ENCODE measurements at places on chromosomes 5 and 9.

GRCh38 chr9:113578882-113579282 is 115.4 kb downstream of the RGS3 start:
- peak; percentile 35 for DNase-seq

DNA sequence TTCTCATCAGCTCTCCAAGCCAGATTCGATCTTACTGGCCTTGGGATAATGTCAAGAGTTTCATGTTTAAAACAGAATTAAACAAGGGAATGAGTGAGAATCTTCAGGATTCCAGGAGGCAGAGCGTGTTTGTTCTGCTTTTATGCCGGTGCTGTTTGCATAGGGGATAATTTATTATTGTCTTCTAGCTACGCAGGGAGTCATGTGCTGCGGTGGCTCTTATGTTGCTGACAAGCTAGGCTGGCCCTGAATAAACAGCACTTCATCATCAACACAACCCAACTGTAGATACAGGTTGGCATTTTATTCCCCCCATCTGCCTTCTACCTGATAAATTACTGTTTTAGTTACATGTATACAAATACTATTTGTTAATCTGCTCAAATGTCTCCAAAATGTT is 47.1 kb upstream of the PCA3 start:
- DNase-seq, result peak; percentile 86

DNA sequence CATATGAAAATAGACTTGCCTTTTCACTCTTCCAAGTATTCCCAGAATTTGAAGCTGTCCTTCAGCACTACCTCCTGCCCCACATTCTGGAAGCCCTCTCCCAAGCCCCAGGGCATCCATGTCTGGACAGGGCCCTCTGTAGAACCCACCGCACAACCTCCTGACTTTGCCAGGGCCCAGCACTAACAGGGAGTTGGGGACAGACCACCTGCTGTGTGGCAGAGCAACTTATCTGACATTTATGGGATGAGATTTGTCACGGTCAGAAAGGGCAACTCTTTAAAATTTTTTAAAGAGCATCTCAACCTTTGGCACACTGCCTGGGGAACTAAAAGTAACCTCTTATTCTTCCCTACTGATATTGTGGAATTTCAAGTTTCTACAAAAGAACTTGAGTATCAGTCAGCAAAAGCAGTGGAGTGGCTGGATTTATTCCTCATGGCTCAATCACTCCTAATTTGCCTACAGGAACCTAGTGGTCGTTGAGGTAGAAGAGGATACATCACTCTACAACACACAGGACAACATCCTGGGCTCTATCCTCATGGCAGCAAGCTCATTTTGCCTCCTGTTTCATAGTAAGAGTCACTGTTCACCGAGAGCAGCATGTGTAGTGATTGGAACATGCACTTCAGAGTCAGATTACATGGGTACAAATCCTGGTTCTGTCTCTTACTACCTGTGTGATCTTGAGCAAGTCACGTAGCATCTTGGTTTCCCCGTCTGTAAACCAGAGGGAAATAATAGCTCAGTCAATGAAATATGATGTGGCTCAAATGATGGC is 285.3 kb downstream of the ENC1 start:
- DNase-seq, result no peak

- no peak for DNase-seq
Observed at GRCh38 chr9:16767366-16767765, 103.1 kb downstream of the BNC2 start.

DNA sequence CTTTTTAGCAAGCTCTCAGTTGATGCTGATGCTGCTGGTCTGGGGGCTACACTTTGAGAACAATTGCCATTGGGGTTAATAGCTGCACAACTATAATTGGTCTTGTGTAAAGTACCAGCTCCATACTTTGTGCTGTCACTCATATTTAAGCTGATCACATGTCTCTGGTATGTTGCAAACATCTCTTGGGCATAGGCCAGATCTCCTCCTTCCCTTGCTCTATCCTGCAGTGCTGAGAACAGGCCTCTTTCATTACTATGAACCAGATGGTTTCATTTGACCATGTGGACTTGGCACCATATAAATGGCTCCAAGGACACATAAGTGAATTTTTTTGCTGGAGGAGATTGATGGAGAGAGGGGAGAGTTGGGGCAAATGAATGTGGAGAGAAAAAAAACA is 48.4 kb downstream of the DMRT2 start:
- DNase-seq, result no peak

GRCh38 chr9:4333231-4333740 is 33.4 kb upstream of the GLIS3 start:
- no peak for DNase-seq

GRCh38 chr5:76134003-76134402 is 50.8 kb downstream of the SV2C start:
- DNase-seq, result no peak

GRCh38 chr9:109329638-109330258 is 8.9 kb upstream of the EPB41L4B start:
- peak; percentile 82 for DNase-seq

DNA sequence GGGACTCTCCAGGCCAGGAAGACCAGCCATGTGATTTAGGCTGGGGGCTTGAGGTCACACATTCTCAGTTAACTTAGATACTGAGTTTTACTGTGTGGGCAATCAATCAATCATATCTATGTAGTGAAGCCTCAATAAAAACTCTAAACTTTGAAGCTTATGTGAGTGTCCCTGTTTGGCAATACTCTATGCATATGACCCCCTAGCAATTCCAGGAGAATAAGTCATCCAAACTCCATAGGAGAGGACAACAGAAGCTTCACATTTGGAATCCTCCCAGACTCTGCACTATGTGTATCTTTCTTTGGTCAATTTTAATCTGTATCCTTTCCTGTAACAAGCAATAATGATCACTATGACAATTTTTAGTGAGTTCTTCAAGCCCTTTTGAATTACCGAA is 216.8 kb upstream of the RGMB start:
- DNase-seq, result no peak

GRCh38 chr9:91312717-91313325 is 48.9 kb downstream of the AUH start:
- DNase-seq, result no peak

DNA sequence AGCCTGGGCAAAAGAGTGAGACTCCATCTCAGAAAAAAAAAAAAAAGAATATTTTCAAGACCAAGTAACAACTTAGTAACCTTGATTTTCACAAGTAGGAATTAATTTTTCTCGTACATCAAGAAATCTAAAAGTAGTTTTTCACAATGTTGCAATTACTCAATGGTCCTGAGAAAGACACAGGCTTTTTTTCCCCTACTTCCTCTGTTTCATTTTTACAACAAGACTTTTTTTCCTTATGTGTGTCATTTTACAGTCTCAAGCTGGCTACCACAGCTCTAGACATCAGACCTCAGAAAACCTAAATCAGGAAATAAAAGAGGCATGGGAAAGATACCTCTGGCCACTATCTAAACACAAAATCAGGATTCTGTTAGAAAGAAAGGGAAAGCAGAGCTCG is 45.9 kb downstream of the WDR36 start:
- no peak for DNase-seq

GRCh38 chr9:83182071-83182470 is 119.1 kb upstream of the RASEF start:
- no peak for DNase-seq

DNA sequence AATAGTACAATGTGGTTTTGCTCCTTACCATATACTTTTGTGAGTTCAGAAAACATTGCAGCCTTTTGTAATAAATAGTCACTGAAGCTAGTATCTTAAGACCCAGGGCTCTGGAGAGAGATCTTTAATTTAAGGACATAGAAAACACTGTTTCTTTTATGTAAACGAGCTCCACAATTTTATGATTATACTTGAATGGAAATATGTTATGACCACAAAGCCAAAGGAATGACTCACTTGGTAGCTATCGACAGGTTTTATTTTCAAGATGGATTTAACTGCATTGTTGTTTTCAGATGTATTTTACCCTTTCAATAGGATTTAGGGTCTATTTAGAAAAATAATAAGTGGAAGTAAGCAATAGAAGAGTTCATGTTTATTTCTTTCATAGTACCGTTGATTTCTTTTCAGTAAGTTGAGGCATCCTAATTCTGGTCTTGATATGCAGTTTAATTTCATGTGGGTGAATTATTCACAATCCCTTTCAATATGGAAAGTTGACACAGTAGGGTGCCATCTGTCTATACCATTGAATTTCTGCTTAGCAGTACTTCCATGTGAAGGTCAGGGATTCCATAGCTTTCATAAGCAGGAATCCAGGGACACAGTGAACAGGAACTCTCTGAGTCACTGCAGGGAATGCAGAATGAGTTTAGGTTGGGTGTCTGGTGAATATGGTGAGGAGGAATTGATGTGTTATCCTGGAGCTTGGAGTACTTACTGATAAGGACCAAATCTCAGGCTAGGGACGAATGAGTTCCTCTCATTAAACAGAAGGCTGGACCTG is 157.6 kb downstream of the CD180 start:
- DNase-seq, result no peak

DNA sequence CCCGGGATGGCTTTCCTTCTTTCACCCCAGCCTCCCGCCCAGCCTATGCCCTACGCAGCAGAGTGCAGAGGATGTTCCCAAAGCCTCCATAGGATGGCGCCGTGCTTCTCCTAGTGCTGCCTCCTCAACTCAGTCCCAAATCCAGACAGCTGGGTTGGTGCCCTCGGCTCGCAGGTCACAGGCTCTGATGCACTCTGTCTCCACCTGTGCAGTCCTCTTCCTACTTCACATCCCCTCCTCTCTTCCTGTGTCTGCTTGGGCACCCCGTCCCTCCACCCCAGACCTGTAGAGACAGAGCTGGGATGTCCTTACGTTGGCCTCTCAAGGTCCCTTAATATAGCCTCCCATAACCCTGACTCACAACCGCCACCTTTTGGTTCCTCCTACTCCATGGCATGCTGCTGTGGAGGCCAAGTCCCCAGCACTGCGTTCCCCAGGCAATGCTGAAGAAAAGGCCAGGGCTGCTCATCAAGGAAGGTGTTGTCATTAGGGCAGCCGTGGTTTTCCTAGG is 314.4 kb downstream of the GADD45G start:
- DNase-seq, result peak; percentile 55

All from DMS153 (cell line).